IMR-90 (cell line): ENCODE measurements at places on chromosomes 2 and 18.
A peak's percentile ranks its signal among the peaks of the same experiment; 100 is the strongest.

DNA sequence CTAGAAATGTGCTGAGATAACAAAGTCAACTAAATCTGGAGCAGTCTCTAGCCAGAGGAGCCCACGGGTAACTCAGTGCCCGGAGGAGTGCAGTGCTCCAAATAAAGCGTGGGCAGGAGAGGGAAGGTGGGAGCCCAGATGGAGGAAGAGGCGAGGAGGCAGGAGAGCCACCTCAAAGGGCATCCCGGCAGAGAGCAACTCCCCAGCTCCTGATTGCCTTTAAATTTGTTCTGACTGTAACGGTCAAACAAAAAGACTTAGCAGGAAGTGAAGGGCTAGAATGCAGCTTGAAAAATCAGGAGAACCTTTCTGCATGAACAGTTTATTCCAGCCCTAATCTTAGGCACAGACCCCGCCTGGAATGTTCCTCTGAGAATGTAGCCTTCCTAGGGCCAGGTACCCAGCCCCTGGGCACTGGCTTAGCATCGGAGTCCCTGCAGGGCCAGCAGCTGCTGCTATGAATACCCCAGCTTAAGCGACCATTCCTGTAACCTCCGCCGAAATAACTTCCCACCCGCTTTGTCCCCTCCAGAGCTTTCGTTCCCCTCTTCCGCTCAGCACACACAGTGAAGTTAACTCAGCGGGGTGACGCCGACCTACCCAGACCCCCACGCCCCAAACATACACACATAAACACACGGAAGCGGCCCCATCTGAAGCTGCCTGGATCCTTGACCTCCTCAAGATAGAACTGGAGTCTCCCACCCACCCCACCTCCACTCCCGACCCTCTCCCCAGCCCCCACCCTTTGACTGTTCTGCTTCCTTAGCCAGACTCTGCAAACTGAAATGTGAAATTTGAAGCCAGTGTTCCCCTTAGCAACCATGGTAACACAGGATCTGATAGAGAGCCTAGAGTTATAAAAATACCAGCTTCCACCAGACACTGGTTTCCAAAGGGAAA lies 123.2 kb downstream of the SMAD7 start:
- DNase-seq = peak; percentile 73

DNA sequence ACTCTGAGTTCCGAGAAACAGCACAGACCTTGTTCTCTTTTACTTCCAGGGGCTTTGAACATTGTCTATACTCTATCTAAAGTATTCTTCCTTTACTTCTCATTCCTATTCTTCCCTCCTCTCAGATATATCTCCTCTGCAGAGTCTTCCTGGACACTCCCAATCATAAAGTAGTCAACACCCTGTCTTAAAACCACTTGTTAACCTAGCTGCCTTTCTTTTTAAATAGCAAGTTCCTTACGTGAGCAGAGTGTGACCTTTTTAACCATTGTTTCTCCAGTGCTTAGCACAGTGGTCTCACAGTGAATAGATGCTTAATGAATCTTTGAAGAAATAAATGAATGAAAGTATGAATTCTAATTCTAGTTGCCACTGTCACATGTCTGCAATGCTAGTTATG lies 47.4 kb downstream of the PTRHD1 start:
- no peak for DNase-seq

GRCh38 chr2:102159295-102159694 lies 16.7 kb downstream of the IL1R1 start:
- DNase-seq = no peak

GRCh38 chr2:219243291-219243761 lies 1.9 kb downstream of the GLB1L start:
- DNase-seq = no peak

- no peak for DNase-seq
Measured at GRCh38 chr2:98605076-98605475, 3.2 kb downstream of the COA5 start.

DNA sequence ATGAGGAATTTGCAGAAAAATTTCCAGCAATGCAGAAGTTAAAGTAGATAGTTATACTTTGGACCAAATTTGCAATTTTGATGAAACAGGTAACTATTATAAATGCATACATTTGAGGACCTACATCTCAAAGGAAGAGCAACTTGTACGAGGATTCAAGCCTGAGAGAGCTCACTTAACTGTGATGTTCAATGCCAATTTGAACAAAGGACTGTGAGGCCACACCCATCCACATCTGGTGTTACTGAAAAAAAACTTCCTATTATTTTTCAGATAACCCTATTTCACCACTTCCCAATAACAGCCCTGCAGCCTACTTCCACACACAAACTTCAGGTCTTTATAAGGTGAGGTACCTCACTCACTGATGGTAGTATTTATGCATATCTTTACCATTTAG lies 203.5 kb upstream of the NABP1 start:
- DNase-seq = no peak

DNA sequence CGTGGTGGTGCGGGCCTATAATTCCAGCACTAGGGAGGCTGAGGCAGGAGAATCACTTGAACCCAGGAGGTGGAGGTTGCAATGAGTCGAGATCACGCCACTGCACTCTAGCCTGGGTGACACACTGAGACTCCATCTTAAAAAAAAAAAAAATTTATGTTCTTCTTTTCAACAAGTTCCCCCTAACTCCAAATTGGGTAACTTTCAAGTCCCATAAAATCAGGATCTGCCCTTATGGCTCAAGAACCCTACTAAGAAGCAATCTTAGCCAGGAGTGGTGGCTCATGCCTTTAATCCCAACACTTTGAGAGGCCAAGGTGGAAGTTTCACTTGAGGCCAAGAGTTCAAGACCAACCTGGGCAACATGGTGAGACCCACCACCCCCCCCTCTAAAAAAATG lies 30.3 kb upstream of the TLK1 start:
- no peak for DNase-seq

- peak; percentile 22 for DNase-seq
Measured at GRCh38 chr2:151632993-151633565, 101.2 kb downstream of the NEB start.

- peak; percentile 57 for DNase-seq
Measured at GRCh38 chr18:56748698-56749268, 97.6 kb downstream of the WDR7 start.

DNA sequence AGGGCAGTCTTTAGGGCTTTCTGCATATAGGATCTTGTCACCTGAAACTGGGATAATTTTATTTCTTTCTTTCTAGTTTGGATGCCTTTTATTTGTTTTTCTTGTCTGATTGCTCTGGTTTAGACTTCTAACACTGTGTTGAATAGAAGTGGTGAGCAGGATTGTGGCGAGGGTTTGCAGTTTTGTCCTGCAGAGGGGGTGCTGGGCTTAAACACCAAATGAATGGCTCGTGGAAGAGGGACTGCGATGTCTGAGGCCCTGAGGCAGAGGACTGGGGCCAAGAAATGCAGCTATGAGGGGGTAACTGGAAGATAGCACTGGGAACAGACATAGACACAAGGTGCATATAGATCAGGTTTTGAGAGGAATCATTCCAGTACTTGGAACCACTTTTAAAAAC lies 20.5 kb downstream of the UBE2F start:
- no peak for DNase-seq

DNA sequence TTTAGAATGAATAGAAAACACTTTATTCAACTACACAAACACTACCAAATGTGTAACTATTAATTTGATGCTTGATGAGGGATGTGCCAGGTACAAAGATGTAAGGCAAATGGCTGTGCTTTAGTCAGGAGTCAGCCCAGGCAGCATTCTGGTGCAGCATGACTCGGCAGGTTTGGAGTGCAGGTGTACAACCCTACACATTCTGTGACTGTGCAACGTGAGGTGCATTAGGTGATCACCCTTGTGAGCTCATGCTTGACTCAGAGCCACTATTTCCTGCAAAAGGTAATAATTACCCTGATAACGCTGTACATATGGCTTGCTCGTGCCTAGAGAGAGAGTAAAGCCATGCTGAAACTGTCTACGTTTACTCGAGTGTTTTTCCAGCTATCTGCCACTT lies 288.7 kb upstream of the DSEL start:
- DNase-seq = no peak

- DNase-seq = no peak
Measured at GRCh38 chr2:39511605-39512433, 74.7 kb upstream of the MAP4K3 start.

GRCh38 chr2:36456227-36457175 lies 100.9 kb downstream of the CRIM1 start:
- DNase-seq = peak; percentile 81

GRCh38 chr2:237164474-237165042 lies 78.9 kb downstream of the COPS8 start:
- no peak for DNase-seq

GRCh38 chr18:57649556-57650500 lies 28.2 kb upstream of the NARS1 start:
- DNase-seq = peak; percentile 70

- DNase-seq = no peak
Measured at GRCh38 chr2:172554352-172555271, 1.3 kb upstream of the PDK1 start.

DNA sequence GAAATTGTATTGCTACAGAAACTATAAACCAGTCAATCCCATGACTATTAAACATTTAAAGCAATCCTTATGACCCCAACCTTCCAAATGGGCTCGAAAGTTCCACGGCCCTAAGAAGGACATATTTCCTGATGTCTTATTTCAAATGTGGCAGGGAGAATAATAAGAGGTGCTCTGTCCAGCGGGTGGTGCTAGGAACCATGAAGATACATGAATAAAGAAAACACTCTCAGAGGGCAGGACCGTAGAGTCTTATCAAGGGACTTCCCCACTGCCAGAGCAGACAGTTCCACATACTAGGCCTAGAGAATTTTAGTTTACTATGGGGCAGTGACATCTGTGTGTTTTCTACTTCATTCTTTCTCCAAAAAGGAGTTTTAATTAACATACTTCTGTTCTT lies 187.1 kb upstream of the PIK3C3 start:
- DNase-seq = peak; percentile 48

DNA sequence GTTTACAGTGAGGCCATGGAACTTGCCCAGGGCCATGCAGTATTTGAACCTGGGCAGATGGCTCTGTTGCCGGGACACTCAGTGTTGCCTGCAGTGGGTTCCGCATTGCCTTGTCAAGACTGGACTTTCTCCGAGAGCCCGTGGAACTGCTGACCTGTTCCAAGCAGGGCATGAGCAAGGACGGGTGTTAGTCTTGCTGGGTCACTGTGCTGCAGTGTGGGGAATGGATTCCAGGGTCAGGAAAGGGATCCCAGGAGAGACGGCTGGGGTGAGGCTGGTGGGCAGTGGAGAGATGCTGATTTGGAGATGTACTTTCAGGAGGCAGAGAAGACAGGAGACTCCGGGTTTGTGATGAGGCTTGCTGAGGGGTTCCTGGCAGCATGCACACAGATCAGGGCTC lies 348.7 kb upstream of the HS6ST1 start:
- no peak for DNase-seq

DNA sequence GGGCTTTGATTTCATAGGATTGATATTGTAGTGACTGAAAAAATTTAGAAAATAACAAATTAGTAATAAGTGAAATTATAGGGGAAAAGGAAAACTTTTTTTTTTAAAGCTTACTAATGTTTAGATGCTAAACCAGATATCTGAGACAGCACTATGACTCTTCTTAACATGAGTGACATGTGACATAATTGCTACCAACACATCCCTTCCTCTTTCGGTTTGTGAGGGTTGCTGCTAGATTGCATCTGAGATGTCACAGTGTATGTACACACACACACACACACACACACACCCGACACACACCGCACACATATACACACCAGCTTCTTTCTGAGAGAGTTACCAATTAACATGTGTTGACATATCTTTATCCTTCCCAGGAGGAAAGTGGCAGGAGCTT lies 18.0 kb downstream of the RAPGEF4 start:
- no peak for DNase-seq

GRCh38 chr2:124698979-124699565 lies 674.0 kb downstream of the CNTNAP5 start:
- DNase-seq = peak; percentile 5

DNA sequence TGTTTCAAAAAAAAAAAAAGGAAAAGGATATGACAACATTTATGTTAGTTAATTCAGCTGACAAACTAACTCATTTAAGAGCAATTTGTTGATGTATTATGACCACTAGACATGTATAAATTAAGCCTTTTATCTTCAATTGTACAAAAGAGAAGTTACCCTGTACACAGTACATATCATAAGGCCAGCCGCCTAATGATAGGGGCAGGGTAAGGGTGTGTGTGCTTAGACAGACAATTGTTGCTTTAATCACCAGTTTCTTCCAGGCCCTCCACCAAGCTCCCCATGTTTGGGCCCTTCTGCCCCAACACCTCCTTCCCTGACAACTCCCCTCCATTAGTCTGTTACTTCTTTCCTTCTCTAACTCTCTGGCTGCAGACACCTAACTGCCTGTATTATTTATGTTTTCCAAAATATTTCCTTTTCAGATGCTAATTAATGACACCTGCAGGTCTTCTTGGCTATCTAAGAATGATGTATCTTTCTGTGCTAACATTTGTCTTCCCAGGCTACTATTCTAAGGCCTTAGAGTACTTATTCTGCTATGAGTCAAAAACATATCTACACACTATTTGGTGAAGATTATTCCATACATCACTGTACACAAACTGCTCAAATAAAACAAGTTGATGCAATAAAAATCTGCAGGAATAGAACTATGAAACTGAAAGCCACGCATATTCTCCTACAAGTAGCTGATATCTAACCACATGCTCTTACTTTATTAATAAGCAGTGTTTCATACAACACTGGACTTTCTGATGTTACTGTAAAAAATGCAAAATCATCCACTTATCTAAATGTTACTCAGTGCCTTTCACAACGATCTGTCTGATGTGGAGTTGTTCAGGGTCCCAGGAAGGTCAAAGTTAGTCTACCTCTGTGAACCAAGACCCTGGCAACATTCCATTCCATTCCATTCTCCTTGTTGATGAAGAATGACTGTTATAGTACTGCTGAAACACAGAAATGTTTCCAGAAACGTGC lies 26.4 kb downstream of the TMEM131 start:
- DNase-seq = peak; percentile 48

DNA sequence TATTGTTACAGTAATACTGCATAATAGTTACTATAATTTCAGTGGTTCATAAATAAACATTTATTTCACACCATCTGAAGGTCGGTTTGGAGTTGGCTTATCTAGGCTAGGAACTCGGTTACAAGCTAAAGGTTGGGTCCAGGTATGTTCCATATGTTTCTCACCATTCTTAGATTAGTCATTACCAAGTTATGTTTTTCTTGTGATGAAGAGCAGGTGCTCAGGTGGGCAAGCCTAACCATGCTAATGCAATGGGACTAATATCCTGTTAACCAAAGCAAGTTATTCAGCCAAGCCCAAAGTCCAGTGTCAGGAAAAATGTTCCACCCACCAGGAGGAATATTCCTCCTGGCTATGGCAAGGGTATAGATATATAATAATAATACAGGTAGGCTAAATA lies 93.2 kb downstream of the CPO start:
- no peak for DNase-seq

- no peak for DNase-seq
Measured at GRCh38 chr2:183605440-183605839, 481.2 kb downstream of the NUP35 start.
